ENCODE measurements at places on chromosomes 16 and 17.

GRCh38 chr16:27644165-27644564, 94.2 kb downstream of the KATNIP start:
- DNase-seq: no peak

DNA sequence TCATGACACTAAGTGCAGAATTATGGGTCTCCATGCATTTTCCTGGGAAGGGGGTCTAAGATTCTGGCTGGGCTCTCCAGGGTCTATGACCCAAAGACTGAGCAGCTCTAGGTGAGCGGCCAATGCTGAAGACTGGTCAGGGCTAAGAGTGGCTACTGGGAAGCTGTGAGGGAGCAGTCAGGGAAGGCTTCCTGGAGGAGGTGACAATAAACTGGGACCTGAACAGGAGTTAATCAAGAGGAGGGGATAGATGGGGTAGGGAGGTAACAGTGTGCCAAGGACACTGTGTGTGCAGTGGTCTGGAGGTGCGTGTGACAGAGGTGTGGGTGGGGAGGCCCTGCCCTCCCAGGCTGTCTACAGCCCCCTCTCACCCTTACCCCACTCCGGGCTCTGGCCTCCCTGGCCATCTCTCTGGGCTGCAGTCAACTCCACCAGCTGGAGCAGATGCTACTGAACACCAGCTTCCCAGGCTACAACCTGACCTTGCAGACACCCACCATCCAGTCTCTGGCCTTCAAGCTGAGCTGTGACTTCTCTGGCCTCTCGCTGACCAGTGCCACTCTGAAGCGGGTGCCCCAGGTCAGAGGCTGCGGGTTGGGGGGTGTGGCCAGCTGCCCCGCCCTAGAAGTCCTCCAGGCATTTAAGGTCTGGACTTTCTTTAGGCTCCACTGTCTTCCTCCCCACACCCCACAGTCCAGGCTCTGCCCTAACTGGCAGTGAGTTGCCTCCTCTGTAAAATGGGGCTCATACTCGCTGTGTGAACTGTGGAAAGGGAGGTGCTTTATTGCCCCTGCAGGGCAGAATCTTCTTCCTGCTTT, 20.4 kb downstream of the ADGRG5 start:
- no peak for DNase-seq

GRCh38 chr17:47982091-47982617, 11.2 kb downstream of the CDK5RAP3 start:
- DNase-seq: no peak

DNA sequence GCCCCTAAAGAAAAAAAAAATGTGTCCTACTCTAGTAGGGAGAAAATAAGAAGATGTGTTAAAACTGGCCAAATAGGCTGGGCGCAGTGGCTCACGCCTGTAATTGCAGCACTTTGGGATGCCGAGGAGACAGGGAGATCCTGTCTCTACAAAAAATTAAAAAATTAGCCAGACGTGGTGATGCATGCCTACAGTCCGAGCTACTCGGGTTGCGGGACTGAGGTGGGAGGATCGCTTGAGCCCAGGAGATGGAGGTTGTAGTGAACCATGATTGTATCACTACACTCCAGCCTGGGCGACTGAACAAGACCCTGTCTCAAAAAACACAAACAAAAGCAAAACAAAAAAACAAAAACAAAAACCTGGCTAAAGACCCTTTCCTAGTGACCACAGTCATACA, 15.9 kb downstream of the ZFHX3 start:
- no peak for DNase-seq

DNA sequence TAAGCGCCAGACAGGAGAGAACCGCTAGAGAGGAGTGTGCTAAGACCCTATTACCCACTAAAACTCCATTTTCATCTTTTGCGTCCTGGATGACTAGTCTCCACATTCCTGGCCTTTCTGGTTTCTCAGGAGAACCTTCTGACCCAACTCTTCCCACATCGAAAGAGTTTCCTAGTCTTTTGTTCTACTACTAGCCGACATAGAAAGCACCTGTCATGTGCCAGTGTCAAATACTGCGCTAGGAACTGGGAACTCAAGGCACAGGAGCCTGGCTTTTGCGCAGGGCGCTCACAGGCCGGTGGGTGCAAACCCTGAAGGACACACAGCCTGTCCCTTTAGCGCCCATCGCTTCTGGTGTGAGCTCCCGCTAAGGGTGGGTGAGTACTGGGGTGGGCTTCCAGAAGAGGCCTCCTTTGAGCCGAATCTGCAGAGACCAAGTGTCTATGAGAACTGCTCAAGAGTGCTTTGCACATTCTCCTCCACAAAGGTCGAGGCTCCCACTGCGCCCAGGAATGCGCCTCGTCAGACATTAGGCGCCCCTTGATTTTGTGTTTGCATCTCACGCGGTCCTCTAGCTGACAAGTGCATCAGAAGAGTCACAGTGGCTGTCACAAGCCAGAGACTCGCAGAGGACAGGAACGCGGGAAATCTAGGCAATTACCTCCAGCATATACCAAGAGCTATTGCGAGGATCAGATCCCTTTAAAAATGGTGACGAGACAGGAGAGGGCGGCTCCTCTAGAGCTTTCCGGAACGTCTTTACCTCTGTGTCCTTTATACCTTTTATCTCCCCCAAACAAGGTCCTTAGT, 2.0 kb upstream of the PSMB3 start:
- no peak for DNase-seq

GRCh38 chr17:68296217-68297191, 5.2 kb downstream of the ARSG start:
- DNase-seq: peak; percentile 73

DNA sequence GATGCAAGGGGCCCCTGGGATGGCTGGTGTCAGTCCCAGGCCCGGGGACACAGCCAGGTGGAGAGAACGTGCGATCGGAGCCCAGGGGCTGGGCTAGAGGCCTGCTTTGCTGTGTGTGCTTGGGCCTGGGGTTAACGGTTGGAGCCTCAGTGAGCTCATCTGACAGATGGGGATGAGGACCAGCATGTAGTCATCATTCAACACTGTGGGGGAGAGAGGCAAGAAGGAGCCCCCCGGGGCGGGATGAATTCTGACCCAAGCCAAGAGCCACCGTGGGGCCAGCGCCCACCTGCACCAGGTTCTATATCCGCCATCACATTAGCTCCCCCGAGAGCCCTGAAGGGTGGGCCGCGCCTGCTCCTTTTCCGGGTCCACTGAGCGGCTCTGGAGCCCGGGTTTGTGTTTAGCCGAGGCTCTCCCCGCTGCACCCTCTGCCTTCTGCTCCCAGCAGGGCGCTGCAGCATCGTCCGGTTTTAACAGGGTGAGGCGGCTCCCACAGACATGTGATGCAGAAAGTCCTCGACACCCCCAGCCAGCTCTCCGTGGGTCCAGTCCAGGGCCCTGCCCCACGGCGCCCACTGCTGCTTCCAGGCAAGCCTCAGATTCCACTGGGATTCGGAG, 365.7 kb downstream of the SEC14L1 start:
- peak; percentile 41 for DNase-seq

- no peak for DNase-seq
These were observed 139.0 kb upstream of the TNRC6C start for GRCh38 chr17:77819497-77819896.

DNA sequence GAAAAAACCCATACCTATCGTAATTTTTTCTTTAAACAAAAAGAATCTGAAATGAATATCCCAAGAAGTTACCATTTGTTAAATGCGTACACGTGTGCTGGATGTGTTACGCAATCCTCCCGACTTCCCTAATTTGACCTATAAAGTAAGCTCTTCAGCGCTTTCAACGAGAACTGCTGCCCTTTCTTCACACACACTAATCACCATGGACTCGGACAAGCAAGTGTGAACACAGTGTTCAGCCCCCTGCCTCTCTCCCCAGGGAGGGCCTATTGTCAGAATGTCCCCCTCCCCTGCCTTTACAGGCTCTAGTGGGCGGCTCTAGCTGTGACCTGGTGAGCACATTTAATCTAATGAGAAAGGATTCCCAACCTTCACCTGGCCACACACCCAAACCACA, 216.1 kb downstream of the CEP112 start:
- DNase-seq: no peak

DNA sequence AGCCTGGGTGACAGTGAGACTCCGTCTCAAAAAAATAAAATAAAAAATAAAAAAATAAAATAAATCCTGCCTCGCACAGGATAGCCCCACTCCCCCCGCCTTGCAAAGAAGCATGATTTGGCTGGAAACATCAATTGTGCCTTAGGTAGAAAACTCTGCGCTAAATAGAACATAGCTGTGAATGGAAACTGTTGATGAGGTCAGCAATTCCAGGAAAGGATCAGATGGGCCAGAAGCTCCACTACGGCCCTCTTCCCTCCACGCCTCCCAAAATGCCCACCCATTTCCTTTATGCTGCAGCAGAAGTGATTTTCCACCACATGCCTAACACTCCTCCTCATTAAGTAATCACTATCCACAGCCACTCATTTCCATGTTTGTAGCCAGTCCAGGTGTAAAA, 473.4 kb downstream of the XYLT1 start:
- DNase-seq: no peak

- no peak for DNase-seq
These were observed 19.8 kb downstream of the FMNL1 start for GRCh38 chr17:45241328-45242028.

GRCh38 chr17:64638552-64639203, 23.4 kb downstream of the SMURF2 start:
- no peak for DNase-seq

GRCh38 chr17:77942112-77942988, 16.2 kb upstream of the TNRC6C start:
- no peak for DNase-seq

- no peak for DNase-seq
These were observed 41.5 kb upstream of the MED9 start for GRCh38 chr17:17435323-17435722.

DNA sequence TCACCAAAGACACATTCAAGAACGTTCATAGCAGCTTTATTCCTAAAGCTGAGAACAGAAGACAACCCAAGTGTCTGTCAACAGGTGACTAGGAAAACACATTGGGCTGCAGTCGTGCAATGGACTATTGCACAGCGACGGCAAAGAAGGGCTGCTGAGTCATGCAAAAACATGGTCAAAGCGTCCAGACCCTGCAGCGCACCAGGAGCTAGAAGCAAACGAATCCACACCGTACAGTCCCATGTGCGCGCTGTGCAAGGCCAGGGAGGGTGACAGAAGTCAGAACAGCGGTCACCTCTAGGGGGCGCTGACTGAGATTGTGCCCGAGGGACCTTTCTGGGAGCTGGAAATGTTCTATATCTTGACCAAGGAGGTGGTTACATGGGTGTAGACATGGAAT, 266.4 kb downstream of the MAF start:
- no peak for DNase-seq

GRCh38 chr16:58563235-58563634, 47.9 kb downstream of the SETD6 start:
- DNase-seq: no peak

DNA sequence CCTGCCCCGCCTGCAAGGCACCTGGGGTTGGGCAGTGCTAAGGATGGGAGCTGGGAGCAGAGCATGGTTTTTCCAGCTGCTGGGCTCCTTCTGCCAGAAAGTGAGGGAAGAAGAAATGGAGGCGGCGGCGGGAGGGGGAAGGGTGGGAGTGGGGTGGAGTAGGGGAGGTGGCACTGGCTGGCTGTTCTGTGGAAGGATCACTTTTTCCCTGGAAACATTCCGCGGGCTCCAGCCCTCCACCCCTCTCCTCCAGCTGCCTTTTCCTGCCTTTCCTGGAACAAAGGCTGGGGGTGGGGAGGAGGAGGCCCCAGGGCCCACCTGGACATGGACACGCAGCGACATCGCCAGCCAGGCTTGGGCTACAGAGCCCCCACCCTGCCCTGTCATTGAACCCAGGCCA, 41.1 kb downstream of the CFAP20 start:
- DNase-seq: no peak

DNA sequence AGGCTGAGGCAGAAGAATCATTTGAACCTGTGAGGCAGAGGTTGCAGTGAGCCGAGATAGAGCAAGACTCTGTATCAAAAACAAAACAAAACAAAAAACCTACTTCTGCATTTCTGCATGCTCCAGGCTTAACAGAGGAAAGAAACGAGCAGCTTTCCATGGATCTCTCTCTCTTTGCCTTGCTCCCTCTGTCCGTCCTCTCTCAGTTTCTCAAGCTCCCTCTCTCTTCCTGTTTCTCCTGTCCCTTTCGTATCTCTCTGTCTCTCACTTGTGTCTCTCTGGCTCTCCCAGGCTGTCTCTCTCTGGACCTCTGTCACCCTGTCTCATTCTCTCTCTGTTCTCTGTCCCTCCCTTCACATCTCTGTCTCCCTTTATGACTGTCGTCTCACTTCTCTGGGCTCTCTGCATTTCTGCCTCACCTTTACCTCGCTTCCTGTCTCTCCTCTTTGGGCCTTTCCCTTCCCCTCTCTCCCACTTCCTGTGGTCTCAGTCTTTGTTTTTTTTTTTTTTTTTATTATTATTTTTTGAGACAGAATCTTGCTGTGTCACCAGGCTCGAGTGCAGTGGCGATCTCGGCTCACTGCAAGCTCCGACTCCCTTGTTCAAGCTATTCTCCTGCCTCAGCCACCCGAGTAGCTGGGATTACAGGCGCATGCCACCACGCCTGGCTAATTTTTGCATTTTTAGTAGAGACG, 4.1 kb upstream of the PITPNA start:
- no peak for DNase-seq

- no peak for DNase-seq
These were observed 31.8 kb downstream of the ANKRD11 start for GRCh38 chr16:89458551-89458950.

- peak; percentile 48 for DNase-seq
These were observed 567 bp downstream of the SOX9 start for GRCh38 chr17:72121164-72122009.

- DNase-seq: no peak
These were observed 2.1 kb downstream of the LGALS3BP start for GRCh38 chr17:78977681-78977943.

GRCh38 chr16:4682616-4683254, 10.6 kb upstream of the NUDT16L1 start:
- DNase-seq: no peak

DNA sequence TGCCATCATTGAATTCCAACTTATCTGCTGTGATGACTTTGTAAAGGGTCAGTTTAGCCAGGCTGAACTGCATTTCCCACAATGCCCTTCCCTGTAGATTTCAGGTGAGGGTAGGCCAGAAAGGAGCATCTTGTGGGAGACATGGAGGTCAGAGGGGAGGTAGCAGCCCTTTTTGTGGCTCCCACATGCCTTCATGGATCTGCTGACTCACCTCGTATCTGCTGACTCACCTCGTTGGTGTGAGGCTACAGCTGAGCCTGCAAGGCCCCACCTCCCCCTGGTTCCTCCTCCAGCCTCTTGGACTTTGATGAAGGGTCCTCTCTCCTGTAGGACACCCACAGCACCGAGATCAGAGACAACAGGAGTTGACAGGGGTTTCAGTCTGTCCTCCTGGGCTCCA, 102.5 kb downstream of the SALL1 start:
- DNase-seq: no peak

- no peak for DNase-seq
These were observed 80.4 kb upstream of the ERCC4 start for GRCh38 chr16:13839577-13839976.
